CD4-positive, alpha-beta memory T cell (primary cell): ENCODE measurements at places on chromosomes 16 and 17.

GRCh38 chr17:67349420-67349819, 17.0 kb downstream of the PSMD12 start:
- no peak for DNase-seq

- no peak for DNase-seq
These were observed 29.8 kb downstream of the GPATCH8 start for GRCh38 chr17:44473367-44473766.

GRCh38 chr17:8081876-8082275, 5.6 kb downstream of the ALOX12B start:
- DNase-seq, result no peak

GRCh38 chr17:81868674-81869220, 2.4 kb downstream of the ARHGDIA start:
- DNase-seq, result no peak

- DNase-seq, result no peak
These were observed 13.6 kb downstream of the OR1D5 start for GRCh38 chr17:3049705-3050295.

- no peak for DNase-seq
These were observed 3.4 kb upstream of the RASD1 start for GRCh38 chr17:17499402-17500145.

GRCh38 chr17:30000001-30000754, 58.7 kb downstream of the EFCAB5 start:
- peak; percentile 2 for DNase-seq

DNA sequence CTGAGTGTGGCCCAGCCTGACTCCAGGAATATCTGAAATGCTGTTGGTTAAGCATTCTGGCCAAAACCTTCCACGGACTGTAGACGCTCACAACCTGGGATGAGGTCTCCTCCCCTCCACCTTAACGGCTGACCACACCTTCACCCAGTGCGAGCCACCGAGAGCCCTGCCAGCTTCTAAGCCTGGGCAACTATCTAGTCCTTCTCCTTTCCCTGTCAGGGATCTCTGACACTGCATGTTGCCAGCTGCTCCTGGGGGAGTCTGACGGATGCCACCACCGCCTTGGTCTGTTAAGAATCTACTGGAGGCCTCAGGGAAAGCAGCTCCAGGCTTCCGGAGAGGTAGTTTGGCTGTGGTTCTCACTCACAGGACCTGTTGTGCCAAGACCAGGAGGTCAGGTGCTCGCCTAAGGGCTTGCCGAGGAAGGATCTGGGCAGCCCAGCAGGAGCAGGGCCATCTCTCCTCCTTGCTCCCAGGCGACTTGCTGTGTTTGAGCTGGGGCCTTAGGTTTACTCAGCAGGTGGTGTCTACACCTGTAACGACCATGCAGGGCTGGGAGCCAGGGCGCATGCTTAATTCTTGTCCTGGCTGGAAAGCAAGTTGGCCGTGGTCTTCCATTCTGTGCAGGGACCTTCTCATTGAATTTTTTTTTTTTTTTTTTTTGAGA, 111.8 kb downstream of the NTN1 start:
- no peak for DNase-seq

- no peak for DNase-seq
These were observed 299.3 kb upstream of the SOX9 start for GRCh38 chr17:71821511-71821910.

DNA sequence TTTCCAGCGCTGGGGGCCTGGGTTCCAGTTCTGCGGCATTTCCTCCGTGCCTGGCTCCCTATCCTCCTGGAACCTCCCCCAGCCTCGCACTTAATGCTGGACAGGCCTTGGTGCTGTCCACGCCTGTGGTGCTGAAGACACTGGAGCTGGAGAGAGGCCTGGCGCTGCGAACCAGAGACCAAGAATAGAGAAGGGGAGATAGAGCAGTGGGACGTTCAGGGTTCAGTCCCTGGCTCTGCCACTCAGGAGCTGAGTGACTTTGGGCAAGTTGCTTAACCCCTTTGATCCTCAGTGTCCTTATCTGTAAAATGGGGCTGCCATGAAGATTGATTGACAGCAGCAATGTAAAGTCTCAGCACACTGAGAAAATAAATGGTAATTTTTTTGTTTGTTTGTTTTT, 11.9 kb downstream of the SBK1 start:
- DNase-seq, result no peak

DNA sequence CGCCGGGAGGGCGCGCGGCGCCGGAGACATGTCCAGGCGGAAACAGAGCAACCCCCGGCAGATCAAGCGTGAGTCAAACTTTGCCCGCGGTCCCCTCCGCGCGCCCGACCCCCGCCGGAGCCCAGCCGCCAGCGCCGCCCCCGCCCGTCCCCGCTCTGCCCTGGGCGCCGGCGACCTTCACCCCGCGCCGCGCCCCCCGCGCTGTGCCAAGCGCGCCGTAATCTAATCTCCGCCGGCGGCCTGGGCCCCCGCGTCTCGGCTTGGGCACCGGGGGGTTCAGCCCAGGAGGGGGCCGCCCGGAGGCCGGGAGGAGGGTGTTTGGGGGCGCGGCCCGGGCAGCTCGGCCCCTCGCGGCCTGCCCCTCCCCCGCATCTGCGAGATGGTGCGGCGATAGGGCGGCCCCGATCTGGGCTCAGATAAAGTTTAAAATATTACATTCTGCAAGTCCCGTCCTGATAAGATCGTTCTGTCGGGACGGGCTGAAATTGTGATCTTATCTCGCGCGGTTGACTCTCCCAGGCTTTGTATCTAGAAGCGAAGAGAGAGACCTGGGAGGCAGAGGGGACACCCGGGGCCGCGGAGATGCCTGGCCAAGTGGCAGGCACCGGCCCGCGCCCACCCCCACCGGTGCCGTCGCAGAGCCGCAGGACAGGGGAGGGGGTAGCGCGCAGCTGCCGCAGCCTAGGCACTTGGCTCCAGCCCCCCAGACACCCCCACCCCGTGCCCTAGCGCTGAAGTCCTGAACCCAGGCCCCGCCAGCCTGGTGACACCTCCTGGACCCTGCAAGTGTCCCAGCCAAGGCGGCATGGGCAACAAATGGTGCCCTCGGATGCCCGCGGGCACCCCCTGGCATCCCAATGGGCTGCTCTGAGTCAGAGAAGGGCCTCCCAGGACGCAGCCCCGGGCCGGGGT, 787 bp downstream of the ZFPM1 start:
- no peak for DNase-seq

DNA sequence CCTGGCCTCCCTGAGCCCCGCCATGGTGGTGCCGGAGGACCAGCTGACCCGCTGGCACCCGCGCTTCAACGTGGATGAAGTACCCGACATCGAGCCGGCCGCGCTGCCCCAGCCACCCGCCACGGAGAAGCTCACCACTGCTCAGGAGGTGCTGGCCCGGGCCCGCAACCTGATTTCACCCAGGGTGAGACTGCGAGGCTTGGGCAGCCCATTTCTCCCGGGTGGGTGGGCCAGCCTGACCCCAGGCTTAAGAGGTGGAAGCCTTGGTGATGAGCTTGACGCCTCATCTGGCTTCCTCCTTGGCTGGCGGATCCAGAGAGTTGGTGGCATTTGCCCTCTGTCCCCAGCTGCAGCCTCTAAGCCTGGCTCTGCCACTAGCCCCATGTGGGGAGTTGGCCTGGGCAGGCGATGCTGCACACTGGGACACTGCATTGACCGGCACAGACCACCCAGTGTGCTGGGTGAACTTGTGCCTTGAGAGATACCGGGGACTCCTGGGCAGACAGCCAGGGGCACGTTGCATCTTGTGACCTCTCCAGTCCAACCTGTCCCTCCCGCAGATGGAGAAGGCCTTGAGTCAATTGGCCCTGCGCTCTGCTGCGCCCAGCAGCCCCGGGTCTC, 3.0 kb downstream of the CDT1 start:
- DNase-seq, result no peak

- no peak for DNase-seq
These were observed 27.2 kb downstream of the TMEM98 start for GRCh38 chr17:32955155-32955554.

DNA sequence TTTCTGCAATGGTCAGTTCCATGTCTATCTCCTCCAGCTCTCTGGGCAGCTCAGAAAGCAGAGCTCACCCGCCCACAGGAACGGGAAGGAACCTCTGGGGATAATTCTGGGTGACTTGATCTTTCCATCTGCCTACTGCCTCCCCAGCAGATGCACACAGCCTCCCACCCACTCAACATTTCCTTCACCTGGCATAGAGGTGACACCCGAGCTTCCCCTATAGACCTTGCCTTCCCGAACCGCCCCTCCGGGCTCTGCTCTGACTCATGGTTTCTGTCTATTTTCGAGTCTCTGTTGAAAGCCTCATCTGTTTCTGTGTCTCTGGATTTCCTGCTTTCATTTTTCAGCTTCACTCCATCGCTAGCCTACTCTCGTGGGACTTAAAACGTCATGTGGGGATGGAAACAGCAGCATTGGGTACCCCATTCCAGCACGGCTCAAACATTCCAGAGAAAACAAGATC, 11.4 kb downstream of the GGA3 start:
- peak; percentile 49 for DNase-seq

DNA sequence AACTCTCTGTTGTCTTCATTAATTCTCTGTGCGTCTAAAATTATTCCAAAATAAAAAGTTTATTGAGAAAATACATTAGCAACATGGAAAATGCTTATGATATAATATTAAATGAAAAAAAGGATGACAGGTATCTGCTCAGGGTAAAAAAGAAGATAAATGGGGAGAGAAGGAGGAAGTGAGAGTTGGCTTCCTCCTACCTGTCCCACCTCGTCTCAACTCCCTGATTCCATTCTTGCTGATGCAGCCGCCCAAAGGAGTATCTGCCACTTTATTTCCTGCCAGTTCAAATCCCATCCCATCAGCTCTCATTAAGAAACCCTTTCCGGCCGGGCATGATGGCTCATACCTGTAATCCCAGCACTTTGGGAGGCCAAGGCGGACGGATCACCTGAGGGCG, 72.5 kb upstream of the ALOX12 start:
- DNase-seq, result no peak

DNA sequence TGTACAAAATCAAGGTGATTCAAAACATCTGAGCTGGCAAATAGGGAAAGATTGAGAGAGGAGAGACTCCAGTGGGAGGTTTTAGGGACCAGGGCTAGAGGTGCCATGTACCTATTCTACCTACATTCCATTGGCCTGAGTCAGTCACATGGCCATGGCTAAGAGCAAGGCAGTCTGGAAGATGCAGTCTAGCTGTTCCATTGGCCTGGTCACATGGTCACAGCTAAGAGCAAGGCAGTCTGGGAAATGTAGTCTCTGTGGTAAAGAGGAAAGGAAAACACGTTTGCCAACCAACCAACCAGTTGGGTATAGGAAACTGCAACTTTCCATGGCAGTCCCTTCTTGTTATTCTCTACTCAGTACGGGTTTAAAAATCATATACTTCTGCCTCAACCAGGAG, 369.1 kb downstream of the XYLT1 start:
- DNase-seq, result no peak

GRCh38 chr16:22092143-22092933, at the start of gene VWA3A:
VWA3A (plus strand) TSS chr16:22092541; CDS start chr16:22092638, 97 bp downstream.
- DNase-seq, result no peak

GRCh38 chr17:46903762-46904672, 18.9 kb upstream of the GOSR2 start:
- no peak for DNase-seq

GRCh38 chr17:152860-153420, 15.6 kb downstream of the SCGB1C2 start:
- no peak for DNase-seq

GRCh38 chr16:84484579-84485254, 19.7 kb downstream of the MEAK7 start:
- DNase-seq, result no peak

- peak; percentile 59 for DNase-seq
These were observed 32.7 kb upstream of the LITAF start for GRCh38 chr16:11619327-11619851.

DNA sequence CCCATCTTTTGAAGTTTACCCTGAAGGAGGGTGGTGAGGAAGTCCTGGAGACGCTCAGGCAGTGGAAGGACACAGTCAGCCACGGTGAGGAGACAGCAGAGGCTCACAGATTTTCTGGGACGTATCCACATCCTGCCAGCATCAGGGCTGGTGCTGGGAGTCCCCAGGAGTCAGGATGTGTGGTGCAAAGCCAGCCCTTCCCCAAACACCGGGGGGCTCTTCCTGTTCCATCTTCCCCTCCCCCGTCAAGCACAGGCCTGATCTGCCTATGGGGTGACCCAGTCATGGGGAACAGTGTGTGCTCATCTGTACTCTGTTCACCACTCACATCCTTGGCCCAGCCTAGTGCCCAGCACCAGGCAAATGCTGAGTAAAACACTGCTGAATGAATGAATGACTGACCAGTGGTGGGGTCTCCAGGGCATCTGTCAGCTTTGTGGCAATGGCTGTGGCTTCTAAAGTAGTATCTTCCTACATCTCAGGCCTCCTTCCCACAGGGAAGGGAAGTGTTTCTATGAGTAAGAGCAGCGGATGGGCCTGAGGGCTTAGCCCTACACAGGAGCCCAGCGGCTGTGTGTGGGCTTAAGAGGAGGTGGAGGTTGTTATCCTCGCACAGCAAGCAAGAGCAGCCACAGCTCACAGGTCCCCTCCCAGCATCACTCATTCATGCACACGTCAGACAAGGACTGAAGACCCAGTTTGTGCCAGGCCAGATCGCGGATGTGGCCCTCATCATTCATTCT, 23.3 kb downstream of the NOS2 start:
- no peak for DNase-seq

- DNase-seq, result no peak
These were observed 6.7 kb downstream of the PRSS36 start for GRCh38 chr16:31143011-31143693.

- no peak for DNase-seq
These were observed 30.7 kb upstream of the BAHCC1 start for GRCh38 chr17:81364278-81365147.

DNA sequence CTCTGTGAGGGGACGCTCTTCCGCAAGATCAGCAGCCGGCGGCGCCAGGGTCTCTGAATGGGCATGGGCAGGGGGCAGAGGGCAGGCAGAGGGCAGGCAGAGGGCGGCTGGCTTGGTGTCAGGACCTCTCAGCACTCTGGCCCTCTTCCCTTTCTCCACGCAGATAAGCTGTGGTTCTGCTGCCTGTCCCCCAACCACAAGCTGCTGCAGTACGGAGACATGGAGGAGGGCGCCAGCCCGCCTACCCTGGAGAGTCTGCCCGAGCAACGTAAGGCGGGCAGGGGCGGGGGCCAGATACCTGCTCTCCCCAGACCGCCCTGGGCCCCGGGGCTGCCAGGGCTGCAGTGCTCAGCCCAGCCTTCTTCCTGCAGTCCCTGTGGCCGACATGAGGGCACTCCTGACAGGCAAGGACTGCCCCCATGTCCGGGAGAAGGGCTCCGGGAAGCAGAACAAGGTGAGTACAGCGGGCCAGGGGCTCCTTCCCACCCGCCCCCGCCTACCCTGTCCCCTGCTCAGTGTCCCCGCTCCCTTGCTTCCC, 4.1 kb downstream of the ELMO3 start:
- no peak for DNase-seq

- DNase-seq, result no peak
These were observed 83.5 kb upstream of the TNRC6A start for GRCh38 chr16:24645739-24646645.

GRCh38 chr17:69499318-69499717, 84.8 kb downstream of the MAP2K6 start:
- no peak for DNase-seq

DNA sequence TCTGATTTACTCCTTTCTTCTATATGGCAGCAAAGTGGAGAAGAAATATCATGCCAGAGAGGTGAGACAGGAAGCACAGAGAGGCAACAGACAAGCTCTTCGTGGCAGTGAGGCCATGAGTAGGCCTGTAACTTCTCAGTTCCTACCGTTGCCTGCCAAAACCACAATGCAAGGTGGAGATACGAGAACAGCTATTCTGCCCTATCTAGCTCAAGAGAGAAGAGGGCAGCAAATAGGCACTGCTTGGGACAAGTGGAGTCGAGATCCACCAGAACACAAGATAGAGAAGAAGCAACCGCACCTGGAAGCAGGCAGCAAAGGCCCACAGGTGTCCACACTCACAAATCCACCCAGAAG, 24.8 kb downstream of the RANBP10 start:
- DNase-seq, result no peak
